PC-9 (cell line): ENCODE measurements at places on chromosomes 1 and 21. TPM values are rescaled to one million over a fixed set of nuclear protein-coding genes. Genes with fewer than 3 reads are reported as not detected.
A peak's percentile ranks its signal among the peaks of the same experiment; 100 is the strongest.

Gene AKT3
- total RNA-seq = 105 and 133 TPM in 2 replicates

Gene LBR
- total RNA-seq = 128 and 158 TPM in 2 replicates

Gene CFHR2
- total RNA-seq = not detected in 2 replicates

GRCh38 chr1:206679738-206680211 lies 4.9 kb upstream of the MAPKAPK2 start:
- H3K4me1 ChIP-seq = peaks cover 14% of the 10 kb centered on the region
- H3K4me3 ChIP-seq = no peak overlapping the region
- no peaks in the 10 kb centered on the region for H3K27me3 ChIP-seq
- H3K36me3 ChIP-seq = no peaks in the 10 kb centered on the region
- DNase-seq = no peak
- H3K27ac ChIP-seq = no peak overlapping the region

DNA sequence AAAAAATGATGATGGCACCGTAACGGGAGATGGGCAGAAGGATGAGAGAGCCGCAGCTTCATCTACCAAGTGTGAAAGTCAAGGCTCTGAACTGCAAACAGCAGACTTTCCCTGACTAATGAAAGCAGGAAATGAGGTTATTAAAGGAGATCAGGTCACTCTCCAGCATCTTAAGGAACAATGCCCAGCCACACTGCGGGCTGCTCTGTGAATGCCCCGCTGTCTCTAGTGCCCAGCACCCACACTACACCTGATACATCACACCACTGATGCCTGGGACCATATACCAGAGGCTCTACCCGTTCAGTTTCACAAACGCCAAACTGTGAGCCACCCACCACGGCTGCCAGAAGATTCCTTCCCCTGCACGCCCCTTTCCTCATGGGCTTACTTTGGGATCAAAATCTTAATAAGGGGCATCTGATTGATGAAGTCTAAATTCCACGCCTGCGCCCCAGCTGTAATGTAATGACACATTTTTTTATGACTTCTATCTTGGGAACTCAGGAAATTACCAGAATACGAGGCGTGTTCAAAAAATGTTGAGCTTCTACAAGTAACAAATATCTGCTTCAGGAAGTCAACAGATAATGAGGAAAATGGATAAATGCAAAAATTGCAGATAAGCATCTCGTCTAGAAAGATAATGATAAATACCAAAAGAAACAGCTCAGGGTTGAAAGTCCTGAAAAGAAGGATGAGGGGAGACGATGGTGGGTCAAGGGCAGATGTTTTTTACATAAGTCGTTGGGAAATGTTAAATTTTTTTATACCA lies 72.0 kb downstream of the MIS18A start:
- no peak overlapping the region for H3K4me3 ChIP-seq
- no peak for DNase-seq
- H3K27me3 ChIP-seq = peaks cover 32% of the 10 kb centered on the region
- H3K36me3 ChIP-seq = no peaks in the 10 kb centered on the region
- no peaks in the 10 kb centered on the region for H3K4me1 ChIP-seq
- H3K27ac ChIP-seq = no peak overlapping the region

DNA sequence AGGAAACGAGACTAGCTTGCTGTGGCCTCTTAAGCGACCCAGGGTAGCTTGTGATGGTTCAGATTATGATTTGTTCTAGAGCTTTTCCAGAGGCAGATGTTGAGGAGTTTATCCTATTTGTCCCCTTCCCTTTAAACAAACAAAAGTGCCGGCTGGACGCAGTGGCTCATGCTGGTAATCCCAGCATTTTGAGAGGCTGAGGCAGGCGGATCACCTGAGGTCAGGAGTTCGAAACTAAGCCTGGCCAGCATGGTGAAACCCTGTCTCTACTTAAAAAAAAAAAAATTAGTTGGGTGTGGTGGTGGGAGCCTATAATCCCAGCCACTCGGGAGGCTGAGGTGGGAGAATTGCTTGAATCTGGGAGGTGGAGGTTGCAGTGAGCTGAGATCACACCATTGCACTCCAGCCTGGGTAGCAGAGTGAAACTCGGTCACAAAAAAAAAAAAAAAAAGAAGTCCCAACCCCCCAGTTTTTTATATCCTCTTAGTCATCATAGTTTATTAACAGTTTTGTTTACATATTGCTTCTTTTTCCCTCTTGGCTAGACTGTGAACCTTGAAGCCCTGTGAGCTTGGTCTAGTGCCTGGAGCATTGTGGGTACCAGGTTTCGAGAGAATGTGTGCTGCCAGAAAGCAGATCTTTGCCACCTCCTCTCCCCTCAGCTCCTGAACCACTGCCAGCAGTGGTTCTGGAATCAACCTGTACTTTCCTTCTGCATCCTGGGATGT lies 29.8 kb downstream of the MAPKAPK2 start:
- H3K36me3 ChIP-seq = no peaks in the 10 kb centered on the region
- H3K27ac ChIP-seq = peak overlapping the region; percentile 72
- H3K27me3 ChIP-seq = no peaks in the 10 kb centered on the region
- DNase-seq = peak; percentile 24
- peaks cover 74% of the 10 kb centered on the region for H3K4me1 ChIP-seq
